Placental epithelial cell (primary cell): ENCODE measurements at places on chromosomes 7 and 10. TPM values are rescaled to one million over a fixed set of nuclear protein-coding genes. Genes with fewer than 3 reads are reported as not detected.

Gene CADPS2
- total RNA-seq = 70.1 and 484 TPM in 2 replicates

Gene PODXL
- 3.1 and 6.6 TPM in 2 replicates for total RNA-seq

Gene PTPRZ1
- total RNA-seq = not detected in 2 replicates

Gene OR6B1
- not detected in 2 replicates for total RNA-seq

Gene SLC16A9
- total RNA-seq = under 0.01 TPM in 1 of 2 replicates, not detected in the other

Gene ZNF365
- under 0.01 TPM in 1 of 2 replicates, not detected in the other for total RNA-seq

Gene SFRP5
- not detected in 2 replicates for total RNA-seq

Gene MOGAT3
- not detected in 2 replicates for total RNA-seq

Gene SFTPD
- total RNA-seq = not detected in 2 replicates

Gene LLCFC1
- not detected in 2 replicates for total RNA-seq

Gene EPHB6
- 12.6 and 33.0 TPM in 2 replicates for total RNA-seq

Gene SMC3
- total RNA-seq = 11.0 and 14.1 TPM in 2 replicates

Gene FFAR4
- not detected in 2 replicates for total RNA-seq

Gene SH2D4B
- total RNA-seq = under 0.01 and 0.22 TPM in 2 replicates

Gene PKD2L1
- not detected in 2 replicates for total RNA-seq

Gene NPY
- not detected in 2 replicates for total RNA-seq

Gene UNCX
- total RNA-seq = not detected in 2 replicates

Gene GJC3
- under 0.01 TPM in 1 of 2 replicates, not detected in the other for total RNA-seq

Gene PIK3CG
- total RNA-seq = not detected in 2 replicates

Gene SLC13A1
- not detected in 2 replicates for total RNA-seq

Gene CALML3
- total RNA-seq = not detected in 2 replicates

Gene RINT1
- total RNA-seq = 16.5 and 18.9 TPM in 2 replicates

Gene PRLHR
- under 0.01 TPM in 1 of 2 replicates, not detected in the other for total RNA-seq

Gene WDFY4
- not detected in 2 replicates for total RNA-seq

Gene NACAD
- 6.3 and 7.6 TPM in 2 replicates for total RNA-seq
